ENCODE measurements at places on chromosomes 2 and 18.

DNA sequence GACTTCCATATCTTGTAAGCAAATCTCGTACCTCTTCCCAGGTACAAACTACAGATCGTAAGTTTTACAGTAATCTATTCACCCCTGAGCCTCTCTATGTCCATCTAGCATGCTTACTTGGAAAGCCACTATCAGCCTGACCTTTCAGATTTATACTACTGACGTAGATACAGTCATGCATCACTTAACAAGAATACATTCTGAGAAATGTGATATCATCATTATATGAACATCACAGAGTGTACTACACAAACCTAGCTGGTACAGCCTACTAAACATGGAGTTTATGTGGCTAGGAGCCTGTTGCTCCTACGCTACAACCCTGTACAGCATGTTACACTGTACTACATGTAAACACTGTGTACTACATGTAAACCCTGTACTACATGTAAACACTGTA is 293.2 kb upstream of the ZNF804A start:
- DNase-seq: no peak

- DNase-seq: no peak
Observed at GRCh38 chr2:141900826-141901225, 230.0 kb downstream of the LRP1B start.

DNA sequence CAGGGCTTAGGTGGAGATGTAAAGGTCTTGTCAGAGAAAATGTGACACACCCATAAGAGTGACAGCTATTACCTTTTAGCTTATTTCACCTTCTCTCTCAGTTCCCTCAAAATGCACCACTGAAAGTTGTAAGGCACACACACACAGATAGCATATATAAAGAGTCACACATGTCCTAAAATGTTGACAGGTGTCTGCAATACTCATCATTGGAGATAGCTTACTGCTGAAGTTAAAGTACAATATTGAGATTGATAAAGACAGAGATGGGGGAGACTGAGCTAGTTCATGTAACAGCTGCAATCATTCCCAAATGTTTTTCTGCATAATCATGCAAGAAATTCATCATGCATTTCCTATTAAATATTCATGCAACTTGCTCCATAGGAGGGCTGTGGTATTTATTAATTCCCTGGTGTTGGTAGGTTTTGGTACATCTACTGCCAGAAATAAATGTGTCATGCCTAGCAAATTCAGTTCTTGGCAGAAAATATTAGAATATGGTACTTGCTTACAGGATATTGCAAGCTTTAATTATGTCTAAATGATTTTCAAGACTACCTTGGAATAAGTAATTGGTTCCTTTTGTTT is 118.8 kb upstream of the RBMS1 start:
- DNase-seq: no peak

DNA sequence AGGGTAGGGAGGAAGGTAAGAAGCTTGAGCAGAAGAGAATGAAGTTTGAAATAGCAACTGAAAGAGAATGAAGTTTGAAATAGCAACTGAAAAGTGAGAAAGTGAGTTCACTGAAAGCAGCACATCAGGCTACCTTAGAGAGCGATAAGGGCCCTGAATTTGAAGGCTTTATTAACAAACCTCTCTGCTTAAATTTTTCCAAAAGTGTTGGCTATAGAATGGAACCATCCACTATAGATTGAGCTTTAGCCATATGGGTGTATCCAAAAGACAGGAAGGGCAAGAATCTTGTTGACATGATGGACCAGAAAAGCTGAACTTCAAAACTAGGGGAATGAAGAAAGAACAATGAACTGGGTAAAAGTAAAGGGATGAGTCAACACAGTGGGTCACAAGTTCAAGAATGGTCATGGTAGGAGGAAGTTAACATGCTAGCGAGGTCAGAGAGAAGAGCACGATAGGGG is 122.5 kb downstream of the ASXL3 start:
- DNase-seq: no peak

DNA sequence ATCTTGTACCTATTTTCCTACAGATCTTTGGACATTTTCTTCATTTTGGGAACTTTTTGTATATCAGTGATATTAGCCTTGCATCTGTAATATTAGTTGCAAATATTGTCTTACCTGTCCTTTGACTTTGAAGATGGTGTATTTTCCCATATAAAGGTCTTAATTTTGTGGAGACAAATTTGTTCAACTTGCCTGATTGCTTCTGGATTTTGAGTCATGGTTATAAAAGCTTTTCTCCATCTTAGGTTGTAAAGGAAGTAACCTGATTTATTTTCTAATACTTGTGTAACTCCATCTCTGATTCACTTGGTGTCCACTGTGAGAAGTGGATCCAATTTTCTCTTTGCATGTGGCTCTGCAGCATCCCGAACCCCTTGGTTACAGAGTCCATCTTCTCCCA is 97.7 kb upstream of the OTOS start:
- no peak for DNase-seq

DNA sequence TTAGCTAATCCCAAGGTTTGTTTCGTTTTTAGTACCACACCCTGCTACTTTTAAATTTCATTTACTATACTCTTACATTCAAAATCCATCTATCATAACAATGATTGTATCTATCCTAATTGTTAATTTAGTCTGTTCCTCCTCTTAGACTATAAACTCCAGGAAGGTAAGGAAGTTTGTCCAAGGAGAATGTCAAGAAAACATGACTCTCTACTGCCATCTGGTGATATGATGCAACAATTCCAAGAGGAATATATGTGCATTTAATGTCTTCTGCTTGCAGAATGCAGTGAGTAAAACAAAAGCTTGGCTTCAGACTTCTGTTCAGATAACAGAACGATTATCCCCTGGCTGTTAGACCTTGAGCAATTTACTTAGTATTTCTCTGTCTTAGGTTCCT is 1267.1 kb downstream of the LRP1B start:
- no peak for DNase-seq

DNA sequence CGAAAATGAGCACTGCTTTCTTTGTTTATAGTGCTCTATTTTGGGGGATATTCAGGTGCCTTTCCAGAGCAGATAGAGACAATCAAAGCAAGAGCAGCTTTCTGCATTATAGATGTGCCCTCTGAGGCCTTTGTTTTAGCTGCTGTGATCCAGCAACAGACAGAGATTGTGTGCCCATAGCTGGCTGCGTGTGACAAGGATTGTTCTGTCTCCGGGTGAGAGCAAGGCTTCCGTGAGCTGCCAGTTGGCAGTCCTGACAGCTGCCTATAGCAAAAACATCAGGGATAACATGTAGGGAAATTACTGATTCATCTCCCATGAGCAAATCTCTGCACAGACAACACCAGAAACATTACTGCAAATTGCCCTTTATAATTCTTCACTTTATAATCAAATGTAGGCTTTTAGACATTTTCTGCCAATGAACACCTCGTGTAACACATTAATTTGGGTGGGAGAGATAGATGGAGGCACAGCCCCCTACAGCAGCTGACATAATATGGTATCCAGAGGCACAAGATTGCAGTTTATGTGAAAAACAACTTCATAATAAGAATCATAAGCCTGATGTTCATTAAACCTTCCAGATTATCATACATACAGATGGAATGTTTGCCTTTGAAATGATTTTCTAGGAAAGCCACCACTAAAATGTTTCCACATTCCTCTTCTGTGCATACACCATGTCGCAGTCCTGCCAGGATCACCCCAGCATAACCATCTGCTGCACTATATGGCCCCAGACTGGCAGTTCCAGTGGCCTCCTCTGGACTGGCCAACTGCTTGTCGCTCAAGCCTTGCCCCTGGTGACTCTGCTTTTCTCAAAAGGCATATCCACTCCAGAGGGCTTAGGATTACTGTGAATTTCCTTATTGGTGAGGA is 131.2 kb downstream of the TRIB2 start:
- no peak for DNase-seq

DNA sequence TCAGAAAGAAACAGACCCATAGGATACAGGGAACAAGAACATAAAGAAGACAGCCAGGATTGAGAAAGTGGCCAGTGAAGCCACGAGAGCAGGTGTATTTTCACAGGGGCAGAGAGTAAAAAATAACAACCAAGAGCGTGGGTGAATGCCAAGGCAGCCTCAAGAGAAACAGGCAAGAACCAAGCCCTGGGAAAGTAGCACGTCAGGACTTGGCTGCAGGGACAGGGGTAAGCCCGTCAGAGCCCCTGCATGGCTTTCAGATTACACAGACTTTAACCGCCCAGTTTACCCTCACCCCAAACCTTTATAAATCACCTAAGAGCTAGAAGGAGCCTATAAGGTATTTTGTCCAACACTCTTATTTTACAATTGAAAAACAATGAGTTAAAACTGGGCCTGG is 43.7 kb downstream of the ARL4C start:
- DNase-seq: no peak

GRCh38 chr18:69865776-69866175 is 81.9 kb downstream of the CD226 start:
- DNase-seq: no peak

- DNase-seq: no peak
Observed at GRCh38 chr2:216210701-216211540, 101.8 kb downstream of the XRCC5 start.

GRCh38 chr2:219460424-219460926 is 25.8 kb downstream of the SPEG start:
- peak; percentile 95 for DNase-seq

GRCh38 chr2:6896930-6897759 is 19.6 kb downstream of the RSAD2 start:
- no peak for DNase-seq

DNA sequence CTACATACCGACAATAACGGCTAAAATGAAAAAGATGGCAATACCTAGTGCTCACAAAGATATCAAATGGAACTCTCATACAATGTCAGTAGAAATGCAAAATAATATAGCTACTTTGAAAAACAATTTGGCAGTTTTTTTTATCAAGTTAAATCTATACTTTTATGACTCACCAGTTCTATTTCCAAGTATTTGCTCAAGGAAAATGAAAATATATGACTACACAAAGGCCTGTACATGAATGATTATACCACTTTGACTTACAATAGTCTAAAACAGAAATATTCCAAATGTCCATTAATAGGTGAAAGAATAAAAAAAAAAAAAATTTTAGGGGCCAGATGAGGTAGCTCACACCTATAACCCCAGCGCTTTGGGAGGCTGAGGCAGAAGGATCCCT is 219.8 kb downstream of the ZRANB3 start:
- no peak for DNase-seq

DNA sequence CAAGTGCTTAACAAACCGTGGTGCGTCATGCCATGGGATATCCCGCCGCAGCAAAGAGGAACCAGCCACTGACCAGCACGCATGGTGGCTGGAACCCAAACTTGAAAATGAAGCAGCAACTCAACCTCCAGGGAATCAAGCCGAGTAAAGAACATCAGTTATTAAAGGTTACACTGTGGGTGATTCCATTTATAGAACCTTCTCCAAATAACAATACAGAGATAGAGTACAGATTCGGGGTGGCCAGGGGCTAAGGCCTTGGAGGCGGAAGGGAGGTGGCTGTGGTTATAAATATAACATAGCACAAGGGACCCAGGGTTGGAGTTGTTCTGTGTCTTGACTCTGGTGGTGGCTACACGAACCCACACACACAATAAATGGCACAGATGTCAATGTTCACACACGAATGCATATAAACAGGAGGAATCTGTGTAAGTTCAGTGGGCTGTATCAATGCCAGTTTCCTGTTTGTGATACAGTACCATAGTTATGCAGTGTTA is 123.1 kb downstream of the EIPR1 start:
- no peak for DNase-seq

DNA sequence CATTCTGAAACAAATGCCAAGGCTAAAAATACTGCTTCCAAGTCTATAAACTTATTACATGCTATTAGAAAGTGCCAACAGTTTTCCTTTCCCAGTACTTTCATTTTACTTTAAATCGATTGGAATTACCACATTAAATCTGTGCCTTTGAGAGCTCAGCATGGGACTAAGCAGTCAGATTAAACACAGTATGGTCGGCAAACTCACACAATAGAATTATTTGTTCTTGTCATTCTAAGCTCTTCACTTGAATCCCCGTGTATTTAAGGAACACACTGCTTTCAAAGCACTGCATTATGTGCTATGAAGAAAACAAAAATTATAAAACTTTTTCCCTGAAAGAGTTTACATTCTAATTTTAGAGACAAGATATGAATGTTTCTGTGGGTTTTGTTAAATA is 444.4 kb upstream of the SLC39A10 start:
- DNase-seq: peak; percentile 20

- DNase-seq: no peak
Observed at GRCh38 chr2:191204433-191204832, 40.8 kb upstream of the MYO1B start.

GRCh38 chr2:207149249-207150213 is 16.2 kb downstream of the KLF7 start:
- DNase-seq: no peak

GRCh38 chr2:149601141-149601796 is 13.7 kb upstream of the MMADHC start:
- DNase-seq: no peak

GRCh38 chr2:71637168-71637567 is 183.8 kb downstream of the DYSF start:
- no peak for DNase-seq

- no peak for DNase-seq
Observed at GRCh38 chr2:143246815-143247744, 117.9 kb downstream of the ARHGAP15 start.

DNA sequence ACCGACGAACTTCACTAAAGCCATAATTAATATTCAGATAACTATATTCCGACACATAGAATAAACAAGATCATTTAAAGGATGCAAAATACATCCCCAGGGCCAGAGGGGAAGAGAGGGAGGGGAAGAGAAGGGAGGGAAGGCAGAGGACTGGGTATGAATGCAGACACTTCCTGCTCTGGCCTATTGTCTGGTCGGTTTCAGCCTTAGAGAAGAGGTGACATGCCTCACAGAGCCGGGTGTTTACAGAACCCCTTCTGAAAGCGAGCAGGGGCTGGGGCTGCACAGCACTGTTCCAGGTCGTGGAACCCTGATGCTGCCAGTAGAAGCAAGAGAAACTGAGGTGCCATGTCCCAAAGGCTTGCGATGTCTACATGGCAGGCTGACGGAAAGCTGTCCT is 31.0 kb downstream of the CELF4 start:
- no peak for DNase-seq

- DNase-seq: no peak
Observed at GRCh38 chr2:218896501-218897393, 16.1 kb downstream of the WNT10A start.

DNA sequence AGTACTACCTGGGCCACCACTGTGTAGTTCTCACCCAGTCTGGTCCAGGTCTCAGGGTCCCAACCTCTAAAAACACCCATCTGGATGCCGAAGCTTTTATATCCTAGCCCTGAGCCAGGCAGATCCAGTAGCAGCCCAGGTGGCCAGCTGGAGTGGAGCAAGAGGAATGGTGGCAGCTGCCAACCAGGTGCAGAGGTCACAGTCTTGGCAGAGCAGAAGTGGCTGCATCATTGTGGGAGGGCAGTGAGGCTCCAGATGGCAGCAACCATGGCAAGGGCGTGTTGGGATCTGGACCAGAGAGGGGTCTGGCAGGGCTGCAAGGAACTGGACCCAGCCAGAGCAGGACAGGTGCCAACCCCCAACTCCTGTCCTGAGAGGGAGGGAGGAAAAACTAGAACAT is 72.2 kb upstream of the AGAP1 start:
- no peak for DNase-seq
